Foreskin fibroblast (primary cell): ENCODE measurements at places on chromosomes 3 and 15.
A peak's percentile ranks its signal among the peaks of the same experiment; 100 is the strongest.

DNA sequence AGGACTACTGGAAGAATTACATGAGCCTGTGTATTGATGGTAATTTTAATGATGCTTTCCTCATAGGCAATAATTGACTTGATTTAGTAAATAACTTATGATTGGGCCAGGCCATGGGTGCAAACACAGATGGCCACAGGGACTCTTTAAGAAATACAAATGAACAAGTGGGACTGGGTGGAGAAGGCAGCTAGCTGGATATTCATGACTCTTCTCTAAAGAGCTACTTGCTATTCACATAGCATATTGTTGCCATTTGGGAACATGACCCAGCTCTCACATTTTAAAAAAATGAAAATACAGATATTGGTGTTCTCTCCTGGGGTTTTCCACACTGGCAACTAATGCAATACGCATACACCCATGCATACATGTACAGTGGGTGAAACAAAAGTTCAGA, 178.3 kb downstream of the PTPRG start:
- DNase-seq, result no peak

DNA sequence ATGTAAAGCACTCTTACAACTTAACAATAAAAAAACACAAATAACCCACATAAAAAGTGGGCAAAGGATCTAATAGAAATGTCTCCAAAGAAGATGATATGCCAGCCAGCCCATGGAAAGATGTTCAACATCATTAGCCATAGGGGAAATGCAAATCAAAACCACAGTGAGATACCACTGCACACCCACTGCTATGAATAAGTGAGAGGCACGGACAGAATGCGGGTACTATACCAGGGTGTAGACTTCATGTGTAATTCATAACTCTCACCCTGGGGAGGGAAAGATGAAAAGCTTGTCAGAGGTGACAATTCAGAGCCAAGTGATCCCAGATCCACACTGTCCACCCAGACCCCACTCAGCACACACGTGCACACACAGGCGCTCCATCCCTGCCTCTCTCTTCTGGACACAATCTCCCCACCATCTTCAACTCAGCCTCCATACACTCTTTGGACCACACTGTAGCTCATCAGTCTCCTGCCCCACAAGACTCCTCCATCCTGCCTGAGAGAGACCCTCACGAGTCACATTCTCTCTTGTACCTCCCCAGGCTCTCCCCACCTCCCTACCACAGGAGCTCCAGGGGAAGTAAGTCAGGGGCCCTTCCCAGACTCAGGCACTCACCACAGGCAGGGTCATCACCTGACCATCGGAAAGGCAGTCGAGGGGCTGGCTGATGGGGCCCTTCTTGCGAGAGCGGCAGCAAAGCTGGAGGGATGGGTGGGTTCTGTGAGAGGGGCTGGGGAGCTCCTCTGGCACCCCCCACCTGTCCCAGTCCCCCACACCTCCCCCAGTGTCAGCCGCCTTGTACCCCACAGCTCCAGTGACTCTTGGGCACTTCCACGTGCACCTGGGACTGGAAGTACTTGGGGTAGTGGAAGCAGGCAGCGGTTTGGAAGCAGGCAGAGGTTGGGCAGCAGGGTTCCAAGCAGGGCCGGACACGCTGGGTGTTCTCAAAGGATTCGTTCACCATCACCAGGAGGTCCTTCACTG, 21.3 kb downstream of the PLA2G4E start:
- no peak for DNase-seq

DNA sequence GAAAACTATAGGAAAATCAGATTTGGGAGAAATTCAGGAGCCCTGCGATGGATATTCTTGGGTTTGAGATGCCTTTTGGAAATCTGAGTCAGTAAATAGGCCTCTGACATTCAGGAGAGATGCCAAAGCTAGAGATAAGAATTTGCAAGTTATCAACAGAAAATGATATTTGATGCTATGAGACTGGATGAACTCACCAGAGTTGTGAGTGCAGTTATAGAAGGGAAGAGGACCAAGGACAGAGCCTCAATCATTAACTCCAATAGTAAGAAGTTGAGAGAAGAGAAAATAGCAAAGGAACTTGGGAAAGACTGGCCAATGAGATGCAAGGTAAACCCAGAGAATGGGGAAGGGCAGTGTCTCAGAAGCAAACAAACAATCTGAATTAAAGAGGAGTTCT, 7.9 kb upstream of the ANO10 start:
- no peak for DNase-seq

- no peak for DNase-seq
These were observed 43.4 kb upstream of the AGBL1 start for GRCh38 chr15:86036243-86036642.

DNA sequence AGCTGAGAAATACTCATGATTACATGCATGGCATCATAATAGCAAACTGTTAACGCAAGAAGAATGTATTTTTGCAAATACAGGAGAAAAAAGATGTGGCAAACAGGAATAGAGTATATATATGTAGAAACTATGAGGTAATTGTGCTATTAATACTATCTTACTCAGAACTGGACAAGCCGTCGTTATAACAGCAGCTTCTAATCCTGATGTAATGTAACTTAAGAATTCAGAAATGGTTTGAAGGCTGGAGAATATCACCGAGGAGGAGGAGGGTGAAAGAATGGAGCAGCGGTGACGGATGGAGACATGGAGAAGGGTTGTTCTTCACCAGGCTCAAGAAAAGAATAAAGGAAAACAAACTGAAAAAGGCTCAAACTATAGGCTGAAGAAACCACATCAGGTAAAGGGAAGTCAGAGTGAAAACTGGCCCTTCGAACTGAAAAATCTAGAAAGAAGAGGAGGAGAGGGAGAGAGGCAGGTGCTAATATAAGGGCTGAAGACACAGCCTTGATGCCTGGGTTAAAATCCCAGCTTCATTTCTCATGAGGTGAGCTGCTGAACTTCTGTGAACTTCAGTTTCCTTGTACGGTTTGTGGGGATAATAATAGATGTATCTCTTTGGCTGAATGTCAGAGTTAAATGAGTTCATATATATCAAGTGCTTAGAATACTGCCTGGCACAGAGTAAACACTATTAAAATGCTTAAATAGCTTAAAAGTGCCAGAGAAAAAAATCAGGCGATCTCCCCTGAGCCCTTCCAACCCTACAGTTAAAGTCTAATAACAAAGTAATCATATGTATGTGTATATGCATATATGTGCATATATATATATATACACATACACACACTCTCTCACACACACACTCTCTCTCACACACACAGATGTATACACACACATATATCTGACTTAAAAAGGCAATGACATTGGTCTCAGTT, 43.9 kb downstream of the GOLIM4 start:
- DNase-seq, result peak; percentile 64

GRCh38 chr15:79037848-79038247, 52.7 kb downstream of the RASGRF1 start:
- no peak for DNase-seq

- no peak for DNase-seq
These were observed 53.7 kb upstream of the TRAK1 start for GRCh38 chr3:42037318-42037945.

DNA sequence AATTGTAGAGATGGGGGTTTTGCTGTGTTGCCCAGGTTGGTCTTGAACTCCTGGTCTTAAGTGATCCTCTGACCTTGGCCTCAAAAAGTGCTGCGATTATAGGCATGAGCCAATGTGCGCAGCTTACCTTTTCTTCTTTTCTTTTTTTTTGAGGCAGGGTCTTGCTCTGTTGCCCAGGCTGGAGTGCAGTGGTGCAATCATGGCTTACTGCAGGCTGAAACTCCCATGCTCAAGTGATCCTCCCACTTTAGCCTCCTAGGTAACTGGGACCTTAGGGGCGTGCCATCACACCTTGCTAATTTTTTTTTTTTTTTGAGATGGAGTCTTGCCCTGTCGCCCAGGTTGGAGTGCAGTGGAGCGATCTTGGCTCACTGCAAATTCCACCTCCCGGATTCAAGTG, 13.0 kb downstream of the RBM6 start:
- DNase-seq, result no peak

GRCh38 chr3:156978481-156978961, 152.4 kb downstream of the LEKR1 start:
- DNase-seq, result peak; percentile 12

GRCh38 chr3:161103776-161104385, 1.3 kb downstream of the B3GALNT1 start:
- no peak for DNase-seq

GRCh38 chr3:110684466-110684865, 387.1 kb upstream of the NECTIN3 start:
- no peak for DNase-seq

GRCh38 chr3:127195417-127195816, 2.5 kb downstream of the PRR23E start:
- no peak for DNase-seq

DNA sequence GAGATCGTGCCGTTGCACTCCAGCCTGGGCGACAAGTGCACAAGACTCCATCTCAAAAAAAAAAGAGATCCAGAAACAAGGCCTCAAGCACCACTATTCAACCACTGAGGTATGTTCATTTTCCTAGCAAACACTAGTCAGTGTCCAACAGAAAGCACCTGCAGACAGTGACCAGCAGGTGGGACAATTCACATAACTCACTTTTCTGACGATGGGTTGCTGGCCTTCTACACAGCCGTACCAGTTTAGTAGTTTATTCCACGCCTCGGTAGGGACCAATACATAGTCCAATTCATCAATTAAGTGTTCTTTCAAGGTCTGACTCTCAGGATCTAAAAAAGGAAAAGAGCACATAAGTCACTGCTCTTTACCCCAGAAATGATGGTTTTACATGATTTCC, 12.4 kb downstream of the USP4 start:
- DNase-seq, result peak; percentile 8

DNA sequence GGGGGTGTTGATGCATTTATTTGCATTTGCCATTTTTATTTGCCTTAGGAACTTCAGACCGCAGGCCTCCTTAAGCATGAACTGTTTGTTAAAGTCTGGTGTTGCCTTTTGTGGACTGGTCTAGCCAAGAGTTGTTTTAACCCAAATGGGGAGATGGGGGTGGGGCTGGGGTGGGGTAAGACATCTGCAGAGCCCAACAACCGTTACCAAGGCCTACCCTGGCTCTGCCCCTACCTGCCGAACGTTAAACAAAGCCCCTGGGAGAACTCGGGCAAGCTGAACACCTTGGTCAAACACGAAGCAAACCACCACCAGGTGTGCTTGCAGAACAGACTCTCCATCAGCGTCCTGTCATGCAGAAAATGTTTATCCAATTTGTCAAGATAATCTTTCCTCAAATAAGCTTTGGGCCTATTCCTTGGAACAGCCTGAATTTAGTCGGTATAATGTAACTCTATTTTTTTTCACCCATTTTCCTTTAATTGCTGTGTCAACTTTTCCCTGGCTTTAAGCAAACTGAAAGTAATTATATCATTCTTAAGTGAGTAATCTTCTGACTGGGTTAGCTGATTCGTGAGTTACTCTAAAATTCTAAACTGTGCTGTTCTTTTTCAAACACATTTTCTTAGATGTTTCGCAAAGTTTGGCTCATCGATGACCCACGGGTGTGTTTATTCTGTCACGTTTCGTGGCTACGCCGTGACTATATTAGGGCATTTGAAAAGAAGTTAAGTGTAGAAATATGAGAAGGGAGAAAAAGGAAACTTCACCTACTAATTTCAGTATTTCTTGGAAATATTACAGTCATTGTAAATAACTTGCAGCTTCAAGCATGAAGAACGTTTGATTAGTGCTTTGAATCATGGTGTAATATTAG, 127.6 kb downstream of the SOX2 start:
- DNase-seq, result no peak

- no peak for DNase-seq
These were observed 310.8 kb downstream of the GABRB3 start for GRCh38 chr15:26461847-26462608.

- no peak for DNase-seq
These were observed 551.5 kb downstream of the FOXP1 start for GRCh38 chr3:71031914-71032521.

GRCh38 chr3:71536376-71536965, 47.1 kb downstream of the FOXP1 start:
- peak; percentile 60 for DNase-seq

GRCh38 chr3:128996726-128997125, 2.9 kb upstream of the CFAP92 start:
- no peak for DNase-seq

- DNase-seq, result peak; percentile 94
These were observed 156.8 kb downstream of the WNT5A start for GRCh38 chr3:55330355-55330754.

GRCh38 chr3:53659996-53660395, 165.6 kb downstream of the CACNA1D start:
- DNase-seq, result no peak

- DNase-seq, result peak; percentile 18
These were observed 57.9 kb upstream of the ST3GAL6 start for GRCh38 chr3:98705212-98705611.

GRCh38 chr3:12237076-12237475, 51.8 kb upstream of the PPARG start:
- DNase-seq, result no peak

DNA sequence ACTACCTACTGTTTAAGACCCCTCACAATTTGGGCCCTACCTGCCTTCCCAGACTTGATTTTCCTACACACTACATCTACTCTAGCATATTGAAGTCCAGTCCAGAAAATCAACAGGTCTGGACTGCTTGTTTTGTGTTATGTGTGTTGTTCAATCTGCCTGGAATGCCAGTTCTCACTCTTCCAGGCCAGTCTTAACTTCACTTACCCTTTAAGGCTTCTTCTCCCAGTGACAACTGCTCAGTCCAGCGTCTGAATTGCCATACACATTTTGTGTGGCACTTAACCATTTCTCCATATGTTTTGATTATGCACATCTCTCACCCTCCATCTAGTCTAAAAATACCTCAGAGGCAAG, 1.1 kb downstream of the TICRR start:
- peak; percentile 24 for DNase-seq

- DNase-seq, result no peak
These were observed 179.6 kb upstream of the THRB start for GRCh38 chr3:24674261-24674660.

DNA sequence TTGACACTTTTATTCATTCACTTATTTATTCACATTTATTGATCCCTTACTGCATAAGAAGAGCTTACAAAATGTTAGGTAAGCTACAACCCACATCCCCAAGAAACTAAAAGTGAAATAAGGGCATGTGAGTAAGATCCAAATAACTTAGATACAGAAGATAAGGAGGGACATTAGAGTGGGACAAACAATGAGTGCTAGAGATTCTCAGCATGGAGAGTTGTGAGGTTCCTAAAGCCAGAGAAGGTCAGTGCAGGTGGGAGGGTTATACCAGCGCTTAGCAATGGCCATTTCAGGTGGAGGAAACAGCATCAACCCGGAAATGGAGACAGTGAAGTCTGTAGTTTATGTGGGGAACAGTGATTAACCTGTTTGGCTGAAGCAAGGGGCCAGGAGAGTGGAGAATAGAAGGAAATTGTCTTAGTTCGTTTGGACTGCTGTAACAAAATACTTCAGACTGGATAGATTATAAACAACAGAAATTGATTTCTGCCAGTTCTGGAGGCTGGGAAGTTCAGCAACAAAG, 25.5 kb upstream of the PCOLCE2 start:
- no peak for DNase-seq
